Stimulated activated CD4-positive, alpha-beta T cell treated with anti-CD3 and anti-CD28 coated beads, TNF-alpha, amount 100 ng/mL, for 4 hours (primary cell): ENCODE measurements at places on chromosomes 1 and 21.

DNA sequence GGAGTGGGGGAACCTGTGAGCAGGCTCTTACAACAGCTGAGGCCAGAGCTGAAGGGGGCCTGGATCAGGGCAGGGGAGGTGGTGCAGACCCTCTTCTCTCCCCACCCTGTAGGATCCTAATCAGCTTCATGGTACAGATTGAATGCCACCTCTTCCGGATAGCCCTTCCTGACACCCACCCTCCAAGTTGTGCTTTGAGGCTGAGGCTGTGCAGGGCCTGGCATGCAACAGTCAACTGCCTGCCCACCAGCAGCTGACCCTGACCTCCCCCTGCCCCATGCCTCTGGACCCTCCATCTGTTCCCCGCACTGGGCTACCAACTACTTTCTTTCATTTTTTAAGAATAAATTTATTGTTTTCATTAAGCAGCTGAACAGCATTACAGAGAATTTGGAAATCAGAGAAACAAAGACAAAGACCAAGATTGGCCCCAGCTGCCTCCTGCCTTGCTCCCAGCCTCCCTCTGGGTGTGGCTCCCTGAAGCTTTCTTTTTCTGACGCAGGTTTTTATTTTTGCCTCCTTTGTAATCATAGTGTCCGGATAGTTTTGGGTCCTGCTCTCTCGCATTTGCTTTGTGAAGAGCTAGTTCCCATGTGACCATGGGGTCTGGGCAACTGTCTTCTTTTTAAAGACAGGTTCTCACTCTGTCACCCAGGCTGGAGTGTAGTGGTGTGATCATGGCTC is 12.8 kb downstream of the ZNF362 start:
- DNase-seq: no peak

DNA sequence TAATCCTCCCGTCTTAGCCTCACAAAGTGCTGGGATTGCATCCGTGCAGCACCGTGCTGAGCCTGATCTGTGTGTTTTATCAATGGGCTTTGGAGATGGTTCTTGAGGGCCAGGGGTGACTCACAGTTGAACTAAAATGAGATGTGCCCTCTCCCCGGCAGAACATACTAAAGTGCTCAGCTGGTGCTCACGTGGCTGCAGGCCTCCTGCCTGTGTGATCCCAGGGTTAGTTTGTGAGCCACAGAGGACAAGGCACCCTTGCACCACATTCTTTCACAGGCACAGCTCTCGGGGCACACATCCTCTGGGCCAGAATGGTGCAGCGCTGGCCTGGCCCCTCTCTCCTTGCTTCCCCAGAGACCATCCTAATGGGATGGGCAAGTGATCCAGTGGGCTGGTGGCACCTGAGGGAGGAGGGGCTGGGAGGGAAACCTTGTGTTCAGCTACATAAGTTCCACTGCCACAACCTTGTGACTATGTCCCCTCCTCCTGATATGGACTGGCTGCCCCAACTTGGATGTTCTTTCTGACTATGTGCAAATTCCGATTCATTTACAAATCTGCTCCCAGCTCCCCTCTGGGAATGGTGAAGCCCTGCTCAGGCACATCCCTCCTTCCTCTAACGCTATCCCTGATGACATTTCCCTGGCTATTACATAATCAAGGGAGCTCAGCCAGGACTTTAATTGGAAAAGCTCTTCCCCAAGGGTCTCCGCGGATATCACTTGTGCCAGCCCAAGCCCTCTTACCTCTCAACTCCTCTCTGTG is 197.0 kb upstream of the EDN2 start:
- DNase-seq: no peak

DNA sequence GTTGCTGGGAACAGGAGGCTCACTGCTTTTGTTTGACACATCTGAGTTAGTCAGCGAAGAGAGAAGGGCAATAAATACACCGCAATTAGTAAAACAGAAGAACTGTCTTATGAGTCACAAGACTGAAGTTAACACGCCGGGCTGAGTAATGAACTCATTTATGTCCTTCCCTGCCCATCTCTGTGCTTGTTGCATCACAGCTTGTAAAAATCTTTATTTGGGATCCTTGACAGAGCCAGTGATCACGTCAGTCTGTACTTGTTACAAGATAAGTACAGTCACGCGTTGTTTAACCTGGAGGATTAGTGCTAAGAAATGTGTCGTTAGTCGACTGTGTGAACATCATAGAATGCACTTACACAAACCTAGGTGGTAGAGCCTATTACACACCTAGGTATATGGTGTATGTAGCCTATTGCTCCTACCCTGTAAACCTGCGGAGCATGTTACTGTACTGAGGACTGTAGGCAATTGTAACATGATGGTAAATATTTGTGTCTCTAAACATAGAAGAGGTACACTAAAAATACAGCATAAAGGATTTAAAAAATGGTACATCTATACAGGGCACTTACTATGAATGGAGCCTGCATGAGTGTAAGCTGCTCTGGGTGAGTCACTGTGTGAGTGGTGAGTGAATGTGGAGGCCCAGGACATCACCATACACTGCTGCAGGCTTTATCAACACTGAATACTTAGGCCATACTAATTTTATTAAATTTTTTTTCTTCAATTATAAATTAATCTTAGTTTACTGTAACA is 272.2 kb downstream of the TNR start:
- no peak for DNase-seq

- no peak for DNase-seq
Observed at GRCh38 chr1:233121947-233122559, 171.6 kb downstream of the NTPCR start.

GRCh38 chr1:93729502-93729901 is 47.9 kb upstream of the BCAR3 start:
- DNase-seq: no peak

DNA sequence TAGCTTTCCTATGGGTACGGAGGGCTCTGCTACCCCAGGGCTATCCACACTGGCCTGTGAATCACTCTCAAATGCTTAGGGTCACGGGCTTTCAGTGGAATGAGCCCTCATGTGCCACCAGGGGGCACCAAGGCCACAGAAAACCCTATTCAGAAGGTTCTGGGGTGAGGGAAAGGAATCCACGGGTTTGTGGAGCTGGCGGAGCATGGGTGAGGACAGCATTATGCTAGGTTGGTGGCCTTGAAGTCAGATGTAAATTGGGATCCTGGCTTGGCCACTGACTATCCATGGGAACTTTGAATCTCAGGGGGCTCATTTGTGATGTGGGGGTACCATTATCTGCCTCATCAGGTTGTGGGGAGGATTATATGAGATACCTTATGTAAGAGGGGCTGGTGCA is 5.1 kb upstream of the LAMTOR5 start:
- DNase-seq: peak; percentile 39

DNA sequence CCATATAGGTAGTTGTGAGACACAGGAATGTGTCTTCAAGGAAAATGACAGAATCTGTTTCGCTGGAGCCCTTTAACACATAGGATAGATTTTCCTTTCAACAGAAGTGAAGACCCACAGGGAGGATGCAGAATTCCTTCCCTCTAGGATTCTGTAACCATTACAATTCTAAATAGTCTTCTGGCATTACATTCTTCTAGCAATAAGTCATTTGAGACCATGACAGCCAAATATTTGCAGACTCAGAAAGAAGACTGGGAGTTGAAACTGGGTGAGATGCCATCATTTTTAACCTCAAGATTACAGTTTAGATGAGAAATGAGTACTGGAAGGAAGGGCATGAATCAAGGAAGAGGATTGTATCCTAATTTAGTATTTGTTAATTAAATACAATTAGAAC is 61.6 kb downstream of the ZBTB18 start:
- DNase-seq: no peak

- DNase-seq: no peak
Observed at GRCh38 chr1:36906555-36906954, 127.8 kb downstream of the GRIK3 start.

DNA sequence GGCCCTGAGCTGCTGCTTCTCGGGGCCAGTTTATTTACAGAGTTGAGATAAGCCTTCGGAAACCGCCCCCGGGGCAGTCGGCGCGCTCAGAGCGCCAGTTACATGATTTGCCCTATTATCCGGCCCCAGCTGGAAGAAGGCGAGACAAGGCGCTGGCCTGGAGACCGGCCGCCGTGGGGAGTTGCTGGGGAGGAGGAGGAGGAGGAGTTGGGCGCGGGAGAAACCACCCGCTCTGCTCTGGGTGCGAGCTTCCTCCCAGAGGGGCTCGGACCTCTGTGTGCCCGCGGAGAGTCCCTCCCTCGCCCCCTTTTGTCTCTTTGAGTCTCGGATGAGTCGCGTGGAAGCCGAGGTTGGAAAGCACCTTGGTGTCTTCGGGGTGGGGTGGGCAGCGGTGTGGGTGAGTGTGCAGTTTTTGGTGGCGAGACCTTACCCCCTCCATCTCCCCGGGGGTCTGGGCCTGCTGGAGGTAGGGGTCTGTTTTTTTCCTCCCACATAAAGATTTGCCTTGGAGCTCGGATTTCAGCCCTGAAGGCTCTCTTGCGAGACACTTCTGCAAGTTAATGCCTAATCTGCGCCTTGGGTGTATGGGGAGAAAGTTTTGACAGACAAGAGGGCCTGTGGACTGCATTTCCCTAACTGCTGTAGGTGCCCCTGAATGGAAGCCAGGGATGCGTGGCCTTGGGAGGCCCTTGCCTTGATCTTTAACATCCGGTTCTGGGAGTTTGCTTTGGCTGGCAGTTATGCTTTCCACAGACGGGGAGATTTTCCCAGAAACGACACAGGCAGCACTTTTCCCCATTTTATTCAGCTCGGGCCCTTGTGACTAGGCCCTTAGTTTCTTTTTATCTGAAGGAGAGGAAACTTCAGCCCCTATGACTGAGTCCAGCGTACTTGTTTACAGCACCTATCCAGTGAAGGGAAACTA is 80.0 kb downstream of the NDUFS5 start:
- DNase-seq: peak; percentile 25

DNA sequence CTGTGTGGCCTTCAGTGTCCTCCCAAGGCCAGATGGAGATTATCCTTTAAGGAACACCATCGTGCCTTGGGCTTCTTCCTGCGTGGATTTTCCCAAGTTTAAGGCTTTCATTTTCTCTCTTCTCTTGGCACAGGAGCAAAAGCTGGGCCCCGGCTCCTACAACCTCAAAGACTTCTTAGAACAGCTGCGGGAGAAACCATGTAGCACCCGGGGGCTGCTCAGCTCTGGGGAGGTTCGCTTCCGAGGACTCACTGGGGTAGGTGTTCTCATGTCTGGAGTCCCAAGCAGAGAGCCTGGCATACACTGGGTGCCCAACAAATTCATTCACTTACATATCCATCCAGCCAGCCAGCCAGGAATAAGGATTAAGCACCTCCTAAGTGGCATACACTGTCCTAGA is 6.6 kb upstream of the TTC22 start:
- no peak for DNase-seq

- no peak for DNase-seq
Observed at GRCh38 chr1:220787069-220787619, 431 bp downstream of the MTARC1 start.

- DNase-seq: no peak
Observed at GRCh38 chr1:52599236-52599635, 2.9 kb upstream of the GPX7 start.

- DNase-seq: no peak
Observed at GRCh38 chr1:174971466-174971865, 28.3 kb upstream of the CACYBP start.

DNA sequence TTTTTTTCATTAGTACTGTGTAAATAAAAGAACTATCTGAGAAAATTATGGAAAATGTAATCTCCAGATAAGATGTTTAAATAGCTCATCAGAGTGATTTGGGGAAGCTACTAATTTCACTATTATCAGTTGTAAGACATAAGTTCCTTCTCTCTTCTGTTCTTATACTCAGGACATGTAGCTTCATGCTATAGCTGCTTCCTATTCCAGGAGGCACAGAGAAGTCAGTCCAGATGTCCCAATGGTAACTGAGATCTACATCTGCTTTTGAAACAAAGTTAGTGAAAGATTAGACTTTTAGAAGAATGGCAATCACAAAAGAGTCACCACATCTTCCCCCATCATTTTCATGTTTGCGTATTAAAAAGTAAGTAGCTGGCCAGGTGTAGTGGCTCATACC is 5.6 kb downstream of the MAP3K21 start:
- no peak for DNase-seq

GRCh38 chr1:50724626-50725286 is 235.3 kb downstream of the FAF1 start:
- DNase-seq: no peak

- DNase-seq: no peak
Observed at GRCh38 chr1:23984417-23985186, 4.5 kb upstream of the SRSF10 start.

DNA sequence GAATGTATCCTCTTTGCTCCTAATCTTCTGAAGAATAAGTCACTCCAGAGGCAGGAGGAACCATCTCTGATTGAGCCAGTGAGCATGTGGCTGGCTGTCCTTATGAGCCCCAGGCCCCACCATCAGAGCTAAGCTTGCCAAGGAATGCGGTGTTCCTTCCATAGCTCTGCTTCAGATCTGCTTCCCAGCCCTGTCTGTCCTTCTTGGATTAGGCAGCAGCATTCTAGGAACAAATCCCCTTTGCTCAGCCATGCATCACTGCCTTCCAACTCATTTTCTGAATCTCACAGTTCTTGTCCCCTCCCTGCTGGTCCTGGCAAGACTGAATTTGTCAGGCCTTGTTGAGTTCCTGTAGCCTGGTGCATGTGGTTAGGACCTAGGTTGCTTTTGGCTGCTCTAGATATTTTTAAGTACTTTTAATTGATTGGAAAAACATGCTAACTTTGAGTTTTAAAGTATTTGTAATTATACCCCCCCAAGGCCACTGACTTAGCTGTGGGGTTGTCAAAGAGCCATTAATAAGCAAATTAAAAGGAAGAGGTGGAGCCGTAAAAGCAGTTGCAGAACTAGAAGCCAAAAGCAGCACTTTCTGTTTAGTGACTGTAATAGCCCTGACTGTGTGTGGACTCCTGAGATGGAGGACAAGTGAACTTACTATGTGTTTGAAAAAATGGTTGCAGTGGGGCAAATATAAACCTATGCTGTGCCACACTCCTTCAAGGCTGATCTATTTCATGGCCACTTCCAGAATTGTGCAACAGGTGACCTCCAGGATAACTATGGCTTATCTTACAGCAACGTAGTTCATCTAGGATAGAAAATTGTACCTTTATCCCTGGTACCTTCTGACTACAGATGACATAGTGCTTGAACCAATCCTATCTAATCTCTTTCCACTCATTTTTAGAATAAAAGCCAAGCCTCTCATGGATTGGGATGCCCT is 61.3 kb upstream of the BACH1 start:
- no peak for DNase-seq
